ENCODE measurements at places on chromosomes 1 and 21. TPM values are rescaled to one million over a fixed set of nuclear protein-coding genes. Genes with fewer than 3 reads are reported as not detected.

DNA sequence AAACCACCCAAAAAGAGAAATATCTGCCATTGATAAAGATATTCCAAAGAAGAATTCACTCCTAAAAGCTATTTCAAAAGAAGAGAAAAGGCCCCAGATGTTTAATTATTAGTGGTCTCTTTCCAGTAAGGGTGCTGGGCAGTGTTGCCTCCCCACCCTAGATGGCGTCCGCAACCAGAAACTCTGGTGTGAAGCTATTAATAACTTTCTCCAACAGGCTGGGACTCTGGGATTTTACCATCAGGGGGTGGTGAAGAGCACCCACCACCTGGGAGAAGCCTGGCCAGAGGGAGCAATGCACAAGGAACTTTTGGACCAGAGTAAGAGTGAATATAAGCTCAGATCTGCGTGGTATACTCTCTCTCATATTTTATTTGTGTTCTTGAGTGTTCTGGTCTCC lies 115.4 kb upstream of the TIAM1 start:
- no peak for DNase-seq

Gene SLFNL1
- 0.18 TPM for total RNA-seq

DNA sequence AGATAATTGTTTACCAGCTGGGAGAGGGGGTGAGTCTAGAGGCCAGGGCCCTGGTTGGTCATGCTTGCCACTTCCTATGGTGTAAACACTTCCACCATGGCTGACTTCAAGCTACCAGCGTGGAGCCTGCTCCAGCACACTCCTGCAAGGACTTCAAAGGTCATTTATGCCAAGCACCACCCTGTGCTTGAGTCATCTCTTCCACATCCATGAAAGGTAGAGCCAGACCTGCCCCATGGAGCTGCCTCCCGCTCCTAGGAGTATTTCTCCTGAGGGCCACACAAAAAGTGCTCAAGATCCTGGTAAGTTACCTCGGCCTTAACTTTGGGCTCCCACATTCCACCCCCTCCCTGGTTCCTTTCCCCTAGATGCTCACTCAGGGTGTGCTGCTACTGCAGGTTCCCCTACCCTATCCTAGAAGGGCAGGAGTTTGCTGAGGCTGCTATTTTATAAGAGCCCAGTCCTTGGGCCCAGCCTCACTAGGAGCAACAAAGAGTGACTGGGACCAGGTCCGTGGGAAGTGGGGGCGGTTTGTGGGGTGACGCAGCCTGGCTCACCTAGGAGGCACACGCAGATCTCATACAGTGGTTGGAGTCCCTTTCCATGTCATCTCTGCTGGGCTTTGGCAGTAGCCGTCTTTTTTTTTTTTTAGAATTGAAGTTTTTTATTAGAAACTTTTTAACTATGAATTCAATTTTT lies 2.4 kb downstream of the RAB7B start:
- DNase-seq: no peak

Gene FHAD1
- 2.3 TPM for total RNA-seq

GRCh38 chr1:237043846-237044636 lies 2.1 kb downstream of the RYR2 start:
- DNase-seq: no peak

Gene MARK1
- total RNA-seq: 8.7 TPM

Gene ACOT11
- 4.4 TPM for total RNA-seq

GRCh38 chr1:89910780-89911179 lies 84.1 kb upstream of the ZNF326 start:
- DNase-seq: peak; percentile 33

GRCh38 chr1:154483941-154484803 lies 17.8 kb upstream of the TDRD10 start:
- peak; percentile 53 for DNase-seq

- no peak for DNase-seq
Measured at GRCh38 chr1:44621841-44622286, 52.4 kb downstream of the TMEM53 start.

DNA sequence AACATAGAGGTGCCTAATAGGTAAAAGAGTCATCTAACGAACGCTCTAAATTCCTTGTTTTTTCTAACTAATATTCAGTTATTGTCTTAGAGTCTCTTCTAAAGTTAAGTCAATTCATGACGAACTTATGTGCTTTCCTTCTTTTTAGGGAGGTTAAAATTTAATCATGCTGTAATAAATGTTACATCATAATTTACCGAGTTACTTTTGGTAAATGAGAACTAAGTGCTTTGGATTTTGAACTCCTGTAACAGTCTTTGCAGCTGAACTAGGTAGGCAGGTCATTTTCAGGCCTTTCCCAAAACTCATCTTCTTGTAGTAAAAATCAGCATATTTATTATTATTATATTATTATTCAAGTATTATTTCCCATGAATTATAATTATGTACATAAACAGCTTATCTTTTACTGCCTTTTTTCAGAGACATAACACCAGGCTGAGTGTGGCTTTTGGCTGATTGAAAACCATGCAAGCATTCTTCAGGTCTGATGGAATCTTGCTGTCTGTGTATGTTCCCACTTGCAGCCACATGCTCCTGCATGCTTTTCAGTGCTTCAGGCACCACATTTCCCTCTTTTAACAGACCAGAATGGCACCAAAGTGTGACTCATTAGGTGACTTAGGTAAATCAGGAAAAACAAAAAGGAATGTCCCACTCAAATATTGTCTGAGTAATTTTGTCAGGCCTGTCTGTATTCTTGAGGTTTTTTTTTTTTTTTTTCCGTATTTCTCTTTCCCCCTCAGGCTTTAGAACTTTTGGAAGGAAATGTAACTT lies 81.0 kb upstream of the CD55 start:
- no peak for DNase-seq

DNA sequence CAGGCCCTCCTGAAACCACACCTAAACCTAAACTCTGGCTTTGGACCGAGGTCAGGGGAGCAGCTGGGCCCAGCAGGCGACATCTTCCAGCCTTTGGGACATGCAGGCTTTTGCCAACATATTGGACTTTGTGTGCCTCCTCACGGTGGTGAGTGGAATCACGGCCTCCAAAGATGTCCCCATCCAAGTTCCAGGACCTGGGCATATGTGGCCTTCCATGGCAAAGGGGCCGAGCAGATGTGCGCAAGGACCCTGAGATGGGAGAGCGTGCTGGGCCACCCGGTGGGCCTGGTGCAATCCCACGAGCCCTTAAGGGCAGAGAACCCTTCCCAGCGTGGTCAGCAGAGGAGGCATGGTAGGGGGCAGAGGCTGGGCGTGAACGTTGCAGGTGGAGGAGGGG lies 160.8 kb upstream of the C1orf174 start:
- peak; percentile 27 for DNase-seq
